ENCODE measurements at places on chromosomes 1 and 21.
A peak's percentile ranks its signal among the peaks of the same experiment; 100 is the strongest.

GRCh38 chr1:116808848-116809508, 54.7 kb downstream of the CD2 start:
- no peak for DNase-seq

- peak; percentile 90 for DNase-seq
Measured at GRCh38 chr1:24742090-24742938, 2.9 kb upstream of the CLIC4 start.

GRCh38 chr21:32392299-32392879, 423 bp downstream of the URB1 start:
- peak; percentile 46 for DNase-seq

DNA sequence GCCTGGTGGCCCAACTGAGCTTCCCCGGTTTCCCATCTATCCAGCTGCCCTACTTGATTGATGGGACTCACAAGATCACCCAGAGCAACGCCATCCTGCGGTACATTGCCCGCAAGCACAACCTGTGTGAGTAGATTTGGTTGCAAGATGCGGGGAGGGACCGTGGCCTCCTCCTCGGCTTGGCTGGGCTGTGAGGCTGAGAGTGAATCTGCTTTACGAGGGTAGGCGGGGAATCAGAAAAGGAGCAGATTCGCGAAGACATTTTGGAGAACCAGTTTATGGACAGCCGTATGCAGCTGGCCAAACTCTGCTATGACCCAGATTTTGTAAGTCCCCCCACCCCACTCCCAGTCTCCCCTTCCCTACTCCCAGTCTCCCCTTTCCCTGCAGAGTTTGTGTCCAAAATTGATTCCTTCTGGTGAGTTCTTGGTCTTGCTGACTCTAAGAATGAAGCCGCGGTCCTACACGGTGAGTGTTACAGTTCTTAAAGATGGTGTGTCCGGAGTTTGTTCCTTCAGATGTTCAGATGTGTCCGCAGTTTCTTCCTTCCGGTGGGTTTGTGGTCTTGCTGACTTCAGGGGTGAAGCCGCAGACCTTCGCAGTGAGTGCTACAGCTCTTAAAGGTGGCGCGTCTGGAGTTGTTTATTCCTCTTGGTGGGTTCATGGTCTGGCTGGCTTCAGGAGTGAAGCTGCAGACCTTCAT, 1.5 kb downstream of the GSTM2 start:
- no peak for DNase-seq

DNA sequence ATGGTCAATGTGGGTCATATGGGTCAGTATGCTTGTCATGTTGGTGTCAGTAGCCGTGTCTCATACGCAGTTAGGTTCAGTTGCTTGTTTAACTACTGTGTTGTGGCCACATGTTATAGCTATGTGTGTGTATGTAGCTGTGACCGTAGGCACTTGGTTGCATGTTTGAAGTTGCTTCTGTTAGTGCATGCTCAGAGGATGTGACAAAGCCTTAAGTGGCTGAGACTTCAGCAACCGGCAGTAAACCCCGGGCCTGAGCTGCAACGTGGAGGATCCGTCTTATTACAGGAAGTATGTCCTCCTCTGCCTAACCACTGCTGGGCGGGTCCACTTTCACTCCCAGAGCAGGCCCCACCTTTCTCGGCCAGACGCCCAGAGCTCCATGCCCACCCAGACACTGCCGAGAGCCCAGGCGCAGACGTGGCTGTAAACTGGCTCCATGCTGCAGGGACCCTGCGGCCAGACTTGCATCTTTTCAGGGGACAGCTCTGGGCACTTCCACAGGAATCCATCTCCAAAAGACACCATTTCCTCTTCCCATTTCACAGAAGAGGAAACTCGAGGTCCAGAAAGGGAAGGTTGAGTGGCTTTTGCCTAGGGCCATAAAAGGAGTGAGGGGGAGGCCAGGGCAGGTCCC, 2.2 kb downstream of the TCEA3 start:
- peak; percentile 81 for DNase-seq

DNA sequence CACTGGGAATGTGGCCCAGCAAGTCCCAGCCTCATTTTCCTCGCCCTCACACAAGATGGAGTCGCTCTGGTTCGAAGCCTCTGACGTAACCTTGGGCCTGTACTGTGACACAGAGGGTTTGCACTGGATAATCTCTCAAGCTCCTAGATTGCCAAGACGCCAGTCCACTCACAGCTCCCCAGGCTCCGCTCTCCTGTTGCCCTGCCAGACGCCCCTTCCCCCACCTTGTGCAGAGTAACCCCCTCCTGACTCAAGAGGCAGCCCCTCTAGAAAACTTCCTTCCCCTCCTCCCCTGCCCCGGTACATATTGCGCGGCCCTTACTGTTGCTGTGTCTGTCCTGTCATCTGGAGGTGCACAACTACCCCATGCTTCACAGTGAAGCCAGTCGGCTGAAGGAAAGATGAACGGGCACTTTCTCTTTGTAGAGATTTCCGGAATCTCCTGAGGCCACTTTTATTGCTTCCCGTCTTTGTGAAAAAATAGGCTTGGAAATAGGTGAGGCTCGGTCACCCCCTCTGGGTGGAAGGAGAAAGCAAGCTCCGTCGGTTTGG, 981 bp upstream of the KIAA1614 start:
- DNase-seq: peak; percentile 27

DNA sequence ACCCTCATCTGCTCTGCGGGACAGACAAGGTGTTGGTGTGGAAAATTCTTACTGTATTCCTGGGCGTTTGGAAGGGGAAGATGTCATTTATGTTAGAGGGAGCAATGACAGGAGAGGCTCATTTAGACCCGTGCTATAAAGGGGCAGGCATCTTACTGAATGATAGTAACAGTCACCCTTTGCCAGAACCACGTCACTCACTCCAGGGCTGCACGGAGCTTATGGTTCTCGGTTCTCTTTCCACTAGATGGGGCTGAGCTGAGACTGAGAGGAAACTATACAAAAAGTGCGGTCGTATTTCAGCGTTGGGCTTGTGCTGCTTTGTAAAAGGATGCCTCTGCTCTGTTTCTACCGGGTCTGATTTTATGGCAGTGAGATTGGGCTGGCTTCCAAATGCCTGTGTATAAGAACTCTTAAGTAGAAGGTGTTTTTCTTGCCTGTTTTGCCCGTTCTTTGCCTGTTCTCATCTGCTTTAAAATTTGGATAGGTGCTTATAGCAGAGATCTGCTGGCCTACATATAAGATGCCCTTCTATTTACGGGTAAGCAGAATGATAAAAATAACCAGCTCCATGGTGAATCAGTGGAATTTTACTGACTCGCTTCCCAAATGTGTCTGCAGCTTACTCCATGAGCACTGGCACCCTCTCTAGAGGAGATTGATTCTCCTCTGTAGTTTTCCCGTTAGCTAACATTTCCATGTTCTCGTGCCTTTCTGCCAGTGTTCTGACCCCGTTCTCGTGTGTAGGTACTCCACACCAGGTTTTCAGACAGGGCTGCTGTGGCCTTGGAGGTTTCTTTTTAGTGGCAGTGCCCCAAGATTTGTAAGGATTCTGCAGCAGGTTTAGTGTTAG, 55.9 kb downstream of the MRPS6 start:
- peak; percentile 96 for DNase-seq

GRCh38 chr1:75100481-75101092, 33.6 kb upstream of the LHX8 start:
- no peak for DNase-seq

DNA sequence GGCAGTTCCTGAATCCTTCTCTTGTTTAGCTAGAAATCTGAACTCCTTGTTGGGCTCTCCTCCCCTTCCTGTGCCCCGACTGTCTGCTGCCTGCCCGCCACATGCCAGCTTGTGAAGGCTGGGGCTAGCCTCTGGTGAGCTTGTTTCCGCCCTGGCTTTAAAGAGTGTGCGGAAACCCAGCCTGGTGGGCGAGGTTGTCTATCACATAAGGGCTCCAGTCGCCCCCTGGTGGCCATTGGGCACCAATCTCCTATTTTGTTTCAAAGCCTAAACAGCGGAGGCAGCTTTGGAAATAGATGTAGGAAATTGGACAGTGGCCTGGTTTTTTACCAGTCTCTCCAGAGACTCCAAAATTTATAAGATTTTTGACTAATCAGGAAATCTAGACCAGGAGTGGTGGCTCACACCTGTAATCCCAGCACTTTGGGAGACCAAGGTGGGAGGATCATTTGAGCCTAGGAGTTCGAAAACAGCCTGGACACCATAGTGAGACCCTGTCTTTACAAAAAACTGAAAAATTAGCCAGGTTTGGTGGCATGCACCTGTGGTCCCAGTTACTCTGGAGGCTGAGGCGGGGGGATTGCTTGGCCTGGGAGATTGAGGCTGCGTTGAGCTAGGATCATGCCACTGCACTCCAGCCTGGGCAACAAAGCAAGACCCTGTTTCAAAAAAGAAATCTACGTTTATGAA, 9.8 kb downstream of the ATP8B2 start:
- DNase-seq: peak; percentile 78
